Sciatic nerve (tissue), 2 donors: ENCODE measurements at places on chromosomes 16 and 17.

DNA sequence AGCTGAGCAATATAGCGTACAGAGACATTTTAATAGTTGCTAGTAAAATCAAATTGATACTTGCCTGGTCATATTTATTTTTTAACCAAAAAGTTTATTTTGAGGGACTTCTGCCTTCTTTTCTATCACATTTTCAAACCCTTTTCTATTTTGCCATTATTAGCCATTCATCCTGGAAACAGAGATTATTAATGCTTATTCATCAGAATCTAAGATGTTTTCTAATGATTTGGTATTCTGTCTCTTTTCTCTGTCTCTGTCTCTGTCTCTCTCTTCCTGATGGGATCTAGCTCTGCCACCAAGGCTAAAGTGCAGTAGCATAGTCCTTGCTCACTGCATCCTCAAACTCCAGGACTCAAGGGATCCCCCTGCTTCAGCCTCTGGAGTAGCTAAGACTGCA, 871.3 kb upstream of the CDH8 start:
- no peak for DNase-seq

GRCh38 chr17:46895171-46895570, 27.8 kb upstream of the GOSR2 start:
- DNase-seq: no peak

DNA sequence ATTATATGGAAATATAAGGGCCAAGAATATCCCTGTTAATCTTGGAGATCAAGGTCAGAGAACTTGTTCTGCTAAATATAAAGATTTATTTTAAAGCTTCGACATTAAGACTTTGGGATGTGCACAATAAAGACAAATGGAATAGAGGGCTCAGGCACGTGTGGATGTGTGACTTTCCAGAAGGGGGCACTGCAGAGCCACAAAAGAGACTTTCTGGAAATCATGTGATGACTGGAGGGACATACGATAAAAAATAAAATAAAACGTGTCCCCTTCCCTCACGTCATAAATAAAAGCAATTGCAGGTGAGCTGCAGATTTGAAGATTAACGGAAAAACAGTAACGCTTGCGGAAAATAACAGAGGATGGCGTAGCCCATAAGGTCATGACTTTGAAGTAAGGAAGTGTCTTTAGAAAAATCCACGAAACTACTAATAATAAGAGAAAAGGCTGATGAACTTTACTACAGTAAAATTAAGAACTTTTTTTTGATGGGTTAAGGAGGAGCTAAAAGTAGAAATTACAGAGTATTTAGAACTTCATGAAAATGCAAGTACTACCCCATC, 9.4 kb upstream of the ENGASE start:
- DNase-seq: peak; percentile 69

GRCh38 chr17:31095236-31096105, 694 bp downstream of the NF1 start:
- DNase-seq: peak; percentile 79

GRCh38 chr17:7114875-7115614, 423 bp upstream of the ASGR2 start:
- no peak for DNase-seq

- DNase-seq: no peak
Observed at GRCh38 chr17:28563475-28563874, 7.8 kb downstream of the PIGS start.

DNA sequence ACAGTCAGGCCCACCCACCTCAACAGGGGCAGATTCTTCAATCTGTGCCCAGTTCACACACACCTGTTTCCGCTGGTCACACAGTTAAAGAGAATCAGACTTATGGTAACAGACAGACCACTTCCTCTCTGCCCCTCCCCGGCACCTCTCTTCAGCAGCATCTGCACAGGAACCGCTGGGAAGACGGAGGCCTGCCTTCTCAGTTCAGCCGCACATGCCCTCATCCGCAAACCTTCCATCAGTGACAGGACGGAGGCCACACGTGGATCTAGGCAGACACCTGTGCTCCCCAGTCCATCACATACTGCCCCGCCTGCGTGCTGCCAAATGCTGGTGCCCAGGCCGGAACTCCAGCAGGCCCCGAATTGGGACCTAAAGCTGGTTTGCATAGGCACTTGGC, 10.3 kb downstream of the PHB1 start:
- no peak for DNase-seq

DNA sequence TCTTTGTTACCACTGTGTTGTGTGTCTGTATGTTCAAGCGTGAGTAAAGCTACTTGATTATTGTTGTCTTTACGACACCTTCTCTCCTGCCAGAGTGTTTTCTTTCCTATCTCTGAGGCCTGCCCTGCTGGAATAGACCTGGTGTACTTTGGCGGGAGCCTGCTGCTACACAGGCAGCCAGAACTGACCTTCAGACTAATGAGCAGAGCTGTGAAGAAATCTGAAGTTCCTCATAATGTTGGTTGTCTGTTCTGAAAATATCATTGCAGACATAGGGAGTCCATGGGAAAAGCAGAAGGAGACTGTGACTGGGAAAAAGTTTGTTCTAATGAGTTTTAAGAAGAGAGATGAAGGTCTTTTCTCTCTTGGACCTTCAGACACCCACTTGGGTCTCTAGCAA, 9.8 kb downstream of the RHOT1 start:
- no peak for DNase-seq

- no peak for DNase-seq
Observed at GRCh38 chr16:46836534-46837530, 5.9 kb upstream of the C16orf87 start.

- no peak for DNase-seq
Observed at GRCh38 chr16:57876210-57876609, 73.9 kb upstream of the KIFC3 start.

DNA sequence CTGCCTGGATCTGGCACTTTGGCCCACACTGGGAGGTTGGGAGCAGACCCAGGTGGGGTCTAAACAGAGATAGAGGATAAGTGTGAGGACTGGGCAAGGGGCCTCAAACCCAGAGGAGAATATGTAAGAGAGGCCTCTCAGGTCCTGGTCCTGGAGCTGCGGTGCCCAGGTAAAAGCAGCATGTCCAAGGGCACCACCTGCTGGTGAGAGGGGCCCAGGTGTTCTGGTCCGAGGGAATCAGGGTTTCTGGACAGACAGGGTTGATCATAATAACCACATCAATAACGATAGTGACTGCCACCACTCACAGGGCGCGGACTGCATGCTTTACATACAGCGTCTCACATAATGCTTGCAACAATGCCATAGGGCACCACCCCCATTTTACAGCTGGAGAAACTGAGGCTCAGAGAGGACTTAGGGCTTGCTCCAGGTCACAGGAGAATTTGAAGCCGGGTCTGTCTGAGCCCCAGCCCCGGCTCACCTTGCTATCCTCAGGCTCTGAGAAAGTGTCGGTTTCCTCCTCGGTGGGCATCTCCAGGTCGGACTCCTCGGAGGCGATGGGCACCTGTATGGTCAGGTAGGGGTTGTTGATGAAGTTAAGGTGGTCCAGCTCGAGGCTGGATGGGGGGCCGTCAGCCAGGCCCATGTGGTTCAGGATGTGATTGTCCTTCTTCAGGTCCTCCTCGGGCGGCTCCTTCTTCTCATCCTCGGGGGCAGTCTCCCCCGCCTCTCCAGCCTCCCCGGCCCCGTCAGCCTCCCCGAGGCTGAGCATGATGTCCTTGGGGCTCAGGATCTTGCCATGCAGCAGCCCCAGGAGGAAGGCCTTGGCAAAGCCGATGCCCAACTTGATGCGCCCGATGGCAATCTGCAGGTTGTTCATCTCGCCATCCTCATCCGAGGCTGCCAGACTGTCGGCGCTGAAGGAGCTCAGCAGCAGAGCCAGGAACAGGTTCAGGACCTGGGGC, 19.1 kb upstream of the CD79B start:
- DNase-seq: no peak

- DNase-seq: no peak
Observed at GRCh38 chr16:5321930-5322329, 224.3 kb upstream of the EEF2KMT start.

GRCh38 chr17:16342979-16343378, 10.3 kb downstream of the CENPV start:
- DNase-seq: no peak

DNA sequence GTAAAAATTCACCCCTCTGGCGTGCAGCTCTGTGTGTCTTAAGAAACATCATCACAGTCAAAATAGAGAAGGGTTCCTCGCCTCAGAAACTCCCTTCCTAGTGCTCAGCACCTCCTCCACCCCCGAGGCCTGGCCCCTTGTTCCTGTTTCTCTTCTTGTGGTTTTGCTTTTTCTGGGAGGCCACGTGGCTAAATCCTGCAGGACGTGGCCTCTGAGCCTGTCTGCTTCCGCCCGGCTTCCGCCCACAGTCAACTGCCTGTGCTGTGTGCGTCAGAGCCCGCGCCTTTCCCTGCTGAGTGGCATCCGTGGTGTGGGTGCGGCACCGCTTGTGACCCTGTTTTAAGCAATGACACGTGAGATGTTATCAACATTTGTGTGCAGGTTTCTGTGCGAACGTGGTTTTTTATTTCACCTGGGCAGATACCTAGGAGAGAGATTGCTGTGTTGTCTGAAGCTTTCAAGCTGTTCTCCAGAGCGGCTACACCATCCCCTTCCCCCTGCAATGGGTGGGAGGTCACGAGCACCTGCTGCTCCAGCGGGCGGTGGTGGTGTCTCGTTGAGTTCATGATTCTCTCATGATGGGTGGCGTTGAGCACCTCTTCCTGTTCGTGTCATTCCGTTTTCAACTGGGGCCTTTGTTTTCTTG, 21.7 kb downstream of the ACSF3 start:
- peak; percentile 82 for DNase-seq

- DNase-seq: no peak
Observed at GRCh38 chr17:77908501-77908900, 50.0 kb upstream of the TNRC6C start.

GRCh38 chr16:71282943-71283342, 6.3 kb downstream of the CMTR2 start:
- no peak for DNase-seq

DNA sequence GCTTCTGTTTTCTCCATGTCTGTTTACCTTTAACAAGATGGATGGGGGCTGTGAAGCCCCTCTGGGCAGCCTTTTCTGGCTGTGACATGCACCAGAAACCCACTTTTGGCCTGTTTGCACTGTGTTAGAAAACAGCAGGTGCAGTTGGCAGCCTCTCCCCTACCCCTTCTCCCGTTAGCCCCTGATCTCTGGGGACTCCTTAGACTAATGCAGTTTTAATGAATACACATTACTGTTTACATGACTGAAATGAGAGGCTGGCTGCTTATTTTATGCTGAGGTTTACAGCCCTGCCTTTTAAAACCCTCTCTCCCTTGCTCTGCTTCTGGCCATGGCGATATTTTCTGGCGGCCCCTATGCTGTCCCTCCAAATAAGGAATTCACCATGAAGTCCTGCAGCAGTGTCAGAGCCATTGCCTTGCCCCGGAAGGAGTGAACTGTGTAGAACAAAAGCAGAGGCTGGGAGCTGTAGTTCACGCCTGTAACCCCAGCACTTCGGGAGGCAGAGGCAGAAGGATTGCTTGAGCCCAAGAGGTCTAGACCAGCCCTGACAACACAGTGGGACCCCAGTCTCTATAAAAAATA, 79.3 kb downstream of the PRKCB start:
- DNase-seq: no peak

DNA sequence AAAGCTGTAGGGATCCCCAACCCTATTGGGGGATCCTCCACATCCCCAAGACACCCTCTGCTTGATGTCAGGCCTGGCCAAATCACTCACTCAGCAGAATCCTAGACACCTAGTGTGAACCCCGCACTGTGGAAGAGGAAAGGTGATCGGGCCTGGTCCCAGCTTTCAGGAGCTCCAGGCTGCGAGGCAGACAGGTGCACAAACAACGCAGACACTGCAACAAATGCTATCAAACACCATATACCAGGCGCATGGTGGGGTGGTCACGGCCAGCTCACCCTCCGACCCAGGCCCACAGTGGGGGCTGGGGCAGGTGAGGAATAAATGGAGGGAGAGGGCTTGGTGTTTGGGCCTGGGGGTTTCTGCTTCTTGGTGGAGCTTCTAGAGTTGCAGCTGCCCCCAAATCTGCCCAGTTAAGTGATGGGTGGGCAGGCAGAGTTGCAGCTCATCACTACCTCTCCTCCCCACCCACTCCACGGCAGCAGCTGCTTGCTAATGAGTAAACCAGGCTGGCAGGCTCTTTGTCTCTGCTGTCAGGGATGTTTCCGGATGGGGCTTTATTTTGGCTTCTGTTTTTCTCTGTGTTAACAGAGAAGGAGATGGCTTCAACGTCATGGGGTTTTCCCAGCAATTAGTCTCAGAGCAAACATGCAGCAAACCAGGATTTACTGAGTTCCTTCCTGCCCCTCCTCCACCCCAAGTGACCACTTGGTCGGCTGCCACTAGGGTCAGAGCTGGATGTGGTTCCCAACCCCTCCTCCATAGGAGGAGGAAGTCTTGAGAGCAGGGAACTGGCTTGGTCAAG, 46.6 kb downstream of the PECAM1 start:
- DNase-seq: peak; percentile 80

GRCh38 chr17:9115214-9116191, 94.2 kb downstream of the NTN1 start:
- peak; percentile 83 for DNase-seq

DNA sequence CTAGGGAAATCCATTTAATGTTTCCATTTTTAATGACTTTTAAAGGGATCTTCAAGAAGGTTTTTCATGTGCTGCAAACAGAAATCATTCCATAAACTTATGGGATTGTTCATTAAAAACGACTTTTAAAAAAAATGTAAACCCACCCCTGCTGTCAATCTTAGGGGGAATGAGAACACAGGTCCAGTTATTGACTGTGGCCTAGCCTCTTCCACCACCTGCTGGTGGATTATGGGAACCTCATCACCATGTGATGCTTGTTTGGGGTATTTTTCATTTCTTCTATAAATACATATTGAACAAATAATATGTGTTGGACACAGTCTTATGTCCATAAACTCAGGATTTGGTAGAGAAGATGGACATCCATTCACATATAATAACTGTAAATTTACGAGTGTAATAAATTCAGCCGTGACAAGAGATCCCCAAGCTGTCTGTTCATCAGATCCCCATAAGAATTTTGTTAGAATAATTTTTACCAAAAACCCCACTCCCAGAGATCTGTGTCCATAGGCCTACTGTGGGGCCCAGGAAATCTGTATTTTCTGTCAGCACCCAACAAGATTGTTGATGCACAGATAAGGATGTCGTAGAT, 42.0 kb upstream of the TMC5 start:
- peak; percentile 63 for DNase-seq

DNA sequence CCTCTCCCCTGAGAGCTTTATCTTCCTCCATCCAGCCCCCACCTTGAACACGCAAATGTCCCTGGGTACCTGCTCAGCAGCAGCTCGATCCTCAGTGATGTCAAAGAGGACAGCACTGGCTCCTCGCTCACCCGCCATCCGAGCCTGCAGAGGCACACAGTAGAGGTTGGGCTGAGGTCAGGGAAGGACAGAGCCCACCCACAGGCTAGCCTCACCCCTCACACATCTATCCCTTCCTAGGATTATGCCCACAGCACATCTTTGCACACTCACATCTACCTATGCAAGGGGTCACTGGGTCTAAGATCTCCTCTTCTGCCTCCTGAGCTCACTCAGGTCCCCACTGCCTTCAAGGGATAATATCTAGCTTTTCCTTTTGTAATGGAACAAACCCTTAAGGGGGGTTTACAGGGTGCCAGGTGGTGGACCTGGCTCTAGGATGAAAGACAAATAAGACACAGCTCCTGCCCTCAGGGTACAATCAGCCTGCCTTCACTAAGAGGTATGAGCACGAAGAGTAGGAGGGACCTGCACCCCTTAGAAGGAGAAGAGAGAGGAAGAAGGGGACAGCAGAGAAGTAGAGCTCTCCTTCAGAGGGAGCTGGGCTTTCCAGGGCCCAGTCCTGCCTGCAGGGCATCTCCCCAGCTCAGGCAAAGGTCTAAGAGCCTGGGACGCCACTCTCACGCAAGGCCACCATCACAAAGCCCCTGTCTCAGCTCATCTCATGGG, 11.6 kb upstream of the SUPT4H1 start:
- DNase-seq: no peak
